AG10803 (cell line): ENCODE measurements at places on chromosomes 6 and 20.
A peak's percentile ranks its signal among the peaks of the same experiment; 100 is the strongest.

GRCh38 chr6:157721426-157721825 is 101.6 kb upstream of the SNX9 start:
- DNase-seq, result no peak

DNA sequence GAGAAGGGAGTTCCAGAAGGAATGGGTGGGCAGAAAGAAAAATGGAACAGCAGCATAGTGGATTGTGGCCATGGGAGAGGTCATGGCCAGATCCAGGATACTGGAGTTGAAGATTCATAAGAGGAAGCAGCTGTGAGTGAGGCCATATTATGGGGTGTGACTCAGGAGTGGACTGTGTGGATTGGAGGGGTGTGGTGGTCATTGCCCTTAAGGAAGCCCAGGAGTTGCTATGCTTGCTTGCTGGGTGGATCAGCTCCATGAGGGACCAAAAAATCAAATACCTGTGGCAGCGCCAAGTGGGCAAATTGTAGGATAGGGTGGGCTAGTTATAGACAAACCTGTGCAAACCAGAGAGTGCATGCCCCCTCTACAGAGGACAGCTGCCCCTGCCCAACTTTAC is 18.3 kb downstream of the LRRC1 start:
- no peak for DNase-seq

DNA sequence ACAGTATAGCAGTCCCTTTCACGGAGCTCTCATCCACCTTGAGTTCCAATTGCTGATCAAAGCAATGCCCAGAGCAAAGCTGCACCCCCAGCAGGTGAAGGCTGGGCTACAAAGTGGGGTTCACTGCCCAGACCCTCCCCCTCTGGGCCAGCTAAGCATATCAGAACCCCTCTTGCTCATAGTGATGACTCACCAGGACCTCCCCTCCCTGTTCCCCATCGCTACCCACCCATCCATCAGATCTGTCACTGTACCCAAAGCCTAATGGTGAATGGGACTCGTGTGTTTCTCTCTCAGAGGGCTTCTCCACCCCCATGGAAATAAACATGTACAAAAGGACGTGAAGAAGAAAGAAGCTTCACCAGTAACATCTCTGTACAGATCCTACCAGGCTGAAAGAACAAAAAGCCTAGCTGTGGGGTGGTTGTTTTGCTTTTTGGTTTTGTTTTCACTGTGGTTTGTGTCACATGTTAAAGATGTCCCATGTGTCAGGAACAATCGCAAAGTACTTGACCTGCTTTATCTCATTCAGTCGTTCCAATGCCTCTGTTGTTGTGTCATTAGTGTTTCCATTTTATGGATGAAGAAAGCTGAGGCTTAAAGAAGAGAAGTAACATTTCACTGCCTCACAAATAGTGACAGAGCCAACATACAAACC is 518.5 kb downstream of the CD83 start:
- no peak for DNase-seq

- no peak for DNase-seq
Observed at GRCh38 chr6:121040831-121041230, 293.4 kb downstream of the TBC1D32 start.

DNA sequence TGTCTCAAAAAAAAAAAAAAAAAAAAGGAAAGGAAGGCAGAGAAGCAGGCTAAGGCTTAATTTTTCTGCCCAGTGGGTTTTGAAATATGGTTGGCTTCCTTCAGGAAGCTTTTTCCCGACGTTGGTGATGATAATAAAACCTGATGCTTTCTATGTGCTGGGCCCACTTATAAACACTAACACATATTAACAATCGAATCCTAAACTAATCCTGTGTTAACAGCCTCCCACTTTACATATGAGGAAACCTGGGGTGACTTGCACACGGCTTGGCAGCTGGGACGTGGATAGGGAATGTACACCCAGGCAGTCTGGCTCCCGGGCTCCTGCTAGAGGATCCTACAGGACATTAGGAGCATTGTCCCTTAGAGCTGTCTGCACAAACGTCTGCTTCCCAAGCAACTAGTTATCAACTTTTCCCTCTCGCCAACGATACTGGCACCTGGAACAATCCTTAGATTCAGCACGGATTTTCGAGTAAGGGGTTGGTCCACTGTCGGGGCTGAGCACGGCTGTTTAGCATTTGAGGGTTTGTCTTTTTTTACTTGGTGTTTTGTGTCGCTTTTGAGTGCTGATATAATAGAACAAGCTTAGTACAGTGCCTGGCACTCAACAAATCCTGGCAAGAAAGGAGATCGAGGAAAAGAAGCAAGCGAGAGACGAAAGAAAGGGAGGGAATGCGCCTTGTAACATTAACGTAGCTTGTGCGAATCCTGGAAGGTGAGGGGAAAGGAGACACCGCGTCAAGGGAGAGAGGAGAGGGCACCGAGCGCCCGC is 622 bp upstream of the KIZ start:
- DNase-seq, result peak; percentile 51

DNA sequence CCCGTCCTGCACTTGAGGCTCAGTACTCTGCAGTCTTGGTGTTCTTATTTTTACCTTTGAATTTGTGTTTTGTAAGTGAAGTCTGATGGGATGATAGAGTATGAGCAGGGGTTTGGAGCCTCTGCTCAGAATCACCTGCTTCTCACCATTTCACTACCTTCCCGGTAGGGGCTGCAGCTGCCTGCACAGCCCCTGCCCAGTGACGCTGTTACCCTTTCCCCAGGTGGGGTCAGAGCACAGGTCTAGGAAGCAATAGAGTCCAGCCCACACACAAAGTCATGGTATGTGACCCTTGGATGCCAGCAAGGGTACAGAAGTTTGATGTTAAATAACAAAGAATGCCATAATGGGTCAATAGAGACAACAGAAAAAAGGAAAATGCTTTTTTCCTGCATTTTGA is 101.8 kb upstream of the TCF21 start:
- DNase-seq, result no peak
